AML-193 (cell line): ENCODE measurements at places on chromosomes 4 and X.

GRCh38 chr4:110196871-110197528 is 1.4 kb downstream of the ELOVL6 start:
- no peak for DNase-seq

DNA sequence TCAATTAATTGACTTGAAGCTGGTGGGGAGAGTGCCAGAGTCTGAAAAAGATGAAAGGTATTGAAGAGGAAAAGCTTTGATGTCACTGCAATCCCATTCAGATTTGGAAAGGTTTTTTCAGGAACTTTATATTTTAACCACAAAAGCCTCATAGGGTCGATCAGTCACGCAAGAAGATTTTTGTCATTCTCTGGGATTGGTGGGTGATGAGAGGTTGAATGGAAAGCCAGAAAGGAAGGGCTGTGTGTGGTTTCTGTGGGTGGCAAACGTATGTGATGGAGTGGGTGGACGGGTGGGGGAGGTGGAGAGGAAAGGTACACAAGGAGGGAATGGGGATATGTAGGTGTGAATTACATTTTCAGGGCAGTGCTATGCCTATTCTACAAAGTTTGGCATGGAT is 173.8 kb upstream of the SCML1 start:
- no peak for DNase-seq

DNA sequence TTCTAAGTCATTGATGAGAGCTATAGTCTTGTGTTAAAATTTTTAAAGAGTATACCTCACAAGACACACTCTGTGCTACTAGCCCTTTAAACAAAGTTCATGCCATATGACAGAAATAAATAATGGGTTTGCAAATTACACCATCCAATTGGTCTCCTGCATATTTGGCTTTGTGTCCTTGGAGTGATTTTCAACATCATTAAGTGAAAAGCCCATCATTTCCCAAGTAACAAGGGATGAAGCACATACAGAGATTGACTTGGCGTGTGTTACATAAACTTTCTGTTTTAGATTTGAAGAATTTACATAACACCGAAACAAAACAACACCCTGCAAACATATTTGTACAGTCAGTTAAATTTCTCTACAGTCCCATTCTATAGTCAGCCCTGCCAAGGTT is 216.9 kb upstream of the NEIL3 start:
- no peak for DNase-seq

DNA sequence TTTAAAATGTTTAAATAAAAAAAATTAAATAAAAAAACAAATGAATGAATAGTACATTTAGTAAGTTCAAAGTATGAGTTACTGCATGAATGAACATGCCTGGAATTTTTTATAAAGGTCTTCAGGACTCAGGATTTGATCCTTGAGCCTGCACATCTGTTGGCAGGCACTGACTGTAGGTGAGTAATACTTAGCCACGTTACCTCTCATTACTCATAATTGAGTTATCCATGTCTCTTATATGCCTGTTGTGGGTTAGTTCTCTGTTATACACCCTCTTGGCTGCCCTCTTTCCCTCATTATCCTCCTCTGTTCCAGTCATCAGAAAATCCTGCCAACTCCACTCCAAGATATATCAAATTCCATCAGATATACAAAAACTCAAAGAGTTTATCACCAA is 276.0 kb downstream of the FBXW7 start:
- DNase-seq, result no peak

DNA sequence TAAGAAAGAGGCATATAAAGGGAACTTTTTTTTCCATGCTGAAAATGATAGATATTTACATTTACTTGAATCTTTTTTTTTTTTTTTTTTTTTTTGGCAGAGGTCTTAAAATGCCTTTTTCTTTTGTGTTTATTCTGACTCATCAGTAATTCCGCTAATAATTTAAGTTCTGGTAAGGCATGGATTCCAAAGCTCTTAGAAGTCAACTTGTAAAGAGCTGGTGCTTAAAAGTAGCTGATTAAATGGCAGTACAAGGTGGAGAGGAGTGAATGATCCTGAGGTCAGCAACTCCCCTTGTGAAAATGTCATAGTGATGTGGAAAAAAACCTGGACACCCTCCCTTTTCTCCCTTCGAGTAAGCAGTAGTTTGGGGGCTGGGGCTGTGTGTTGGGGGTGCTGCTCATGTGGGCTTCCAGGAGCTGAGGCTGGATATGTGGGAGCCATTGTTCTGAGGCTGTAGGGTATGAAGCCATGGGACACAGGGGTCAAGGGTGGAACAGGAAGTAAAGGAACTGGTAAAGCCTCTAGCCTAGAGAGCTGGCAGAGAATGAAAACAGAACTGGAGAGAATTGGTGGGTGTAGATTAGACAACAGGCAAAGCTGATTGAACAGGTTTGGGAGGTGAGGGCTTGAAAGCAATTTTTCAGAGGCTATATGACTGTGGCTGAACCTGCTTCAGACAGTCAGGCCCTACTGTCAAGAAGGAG is 41.0 kb upstream of the PITX2 start:
- DNase-seq, result no peak

GRCh38 chr4:478373-478772 is 20.6 kb downstream of the ZNF721 start:
- DNase-seq, result no peak

DNA sequence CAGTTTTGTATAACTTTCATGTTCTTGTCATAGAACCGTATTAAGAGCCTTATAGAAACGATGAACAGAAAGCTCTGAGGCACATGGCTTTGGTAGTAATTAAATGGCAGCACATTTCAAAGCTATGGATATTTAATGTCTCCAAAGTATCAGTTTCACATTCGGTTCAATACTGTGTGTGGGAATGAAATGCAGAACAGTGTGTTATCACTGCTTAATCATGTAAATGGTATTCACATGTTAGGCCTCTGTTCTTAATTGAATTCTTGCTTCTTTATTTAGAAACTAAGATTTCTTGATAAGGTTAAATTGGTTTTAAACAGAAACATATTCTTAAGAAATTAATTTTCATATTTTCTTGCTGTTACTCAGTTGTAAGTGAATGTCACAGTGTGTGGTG is 701.0 kb upstream of the PITX2 start:
- no peak for DNase-seq

- DNase-seq, result no peak
Observed at GRCh38 chr4:186149872-186150271, 41.5 kb upstream of the CYP4V2 start.

DNA sequence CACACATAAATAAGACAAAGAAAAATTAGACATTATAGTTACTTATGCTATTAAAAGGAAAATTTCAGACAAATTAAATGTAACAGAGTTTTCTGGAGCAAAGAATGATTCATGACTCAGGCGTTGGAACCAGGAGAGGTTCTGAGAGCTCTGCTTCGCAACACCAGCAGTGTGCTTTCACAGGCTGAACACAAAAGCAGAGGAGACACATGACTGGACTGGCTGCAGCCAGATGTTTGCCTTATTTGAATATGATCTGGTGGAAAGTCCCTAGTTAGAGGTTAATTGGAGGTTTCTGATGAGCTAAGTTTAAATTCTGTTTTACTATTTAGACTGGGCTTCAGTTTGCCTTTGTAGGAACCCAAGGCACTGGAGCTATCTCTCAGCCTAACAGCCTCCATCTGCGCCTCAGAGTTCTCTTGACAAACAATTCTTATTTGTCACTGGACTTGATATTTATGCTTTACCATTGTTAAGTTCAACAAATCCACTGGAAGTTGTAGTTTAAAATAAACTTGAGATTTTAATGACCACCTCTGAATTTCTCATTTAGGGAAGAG is 16.2 kb downstream of the BOD1L1 start:
- no peak for DNase-seq

DNA sequence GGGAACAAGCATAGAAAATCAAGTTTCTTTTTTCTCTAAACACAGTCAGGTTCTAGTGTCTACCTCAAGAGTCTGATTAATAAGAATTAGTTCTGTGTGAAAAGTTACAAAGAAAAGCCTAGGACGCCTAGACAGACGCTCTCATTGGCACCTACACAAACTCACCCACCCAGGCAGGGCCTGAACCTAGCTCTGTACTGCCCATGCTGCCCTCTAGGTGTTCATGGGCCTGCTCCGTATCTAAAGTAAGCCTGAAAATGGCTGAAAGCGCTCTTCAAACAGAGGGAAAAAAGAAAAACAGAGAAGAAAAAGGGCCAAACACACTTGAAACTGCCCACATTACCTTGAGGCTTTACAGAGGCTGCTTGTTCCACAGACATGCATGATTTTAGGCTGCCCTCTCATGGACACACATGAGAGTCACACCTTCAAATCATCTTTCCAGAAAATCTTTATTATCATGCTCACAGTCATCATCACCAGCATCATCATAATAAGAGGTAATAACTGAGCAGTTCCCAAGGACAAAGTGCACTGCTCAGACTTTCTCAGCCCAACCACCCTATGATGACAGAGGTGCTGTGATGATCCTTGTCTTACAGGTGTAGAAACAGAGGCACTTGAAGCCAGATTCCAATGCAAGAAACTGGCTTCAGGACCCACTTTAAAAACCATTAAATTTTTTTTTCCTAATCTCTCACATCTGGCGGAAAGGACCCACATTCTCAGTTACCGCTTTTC is 49.6 kb downstream of the MAP7D2 start:
- DNase-seq, result peak; percentile 20

GRCh38 chr4:120557372-120557771 is 365.2 kb downstream of the PRDM5 start:
- no peak for DNase-seq

GRCh38 chr4:172245516-172245915 is 432.3 kb downstream of the GALNTL6 start:
- no peak for DNase-seq
